Hepatocyte (in vitro differentiated cells): ENCODE measurements at places on chromosomes 4 and X.

GRCh38 chr4:78953769-78954666 lies 14.8 kb upstream of the PAQR3 start:
- peak; percentile 60 for DNase-seq

GRCh38 chr4:109547394-109547793 lies 12.7 kb upstream of the MCUB start:
- DNase-seq, result no peak

- DNase-seq, result no peak
Observed at GRCh38 chrX:26922278-26922677, 540.9 kb downstream of the PPP4R3C start.

- peak; percentile 97 for DNase-seq
Observed at GRCh38 chr4:76949276-76950051, at the start of gene SEPTIN11. TSS of gene SEPTIN11 (plus strand) at chr4:76949752. CDS start at chr4:76949904, 152 bp downstream.

DNA sequence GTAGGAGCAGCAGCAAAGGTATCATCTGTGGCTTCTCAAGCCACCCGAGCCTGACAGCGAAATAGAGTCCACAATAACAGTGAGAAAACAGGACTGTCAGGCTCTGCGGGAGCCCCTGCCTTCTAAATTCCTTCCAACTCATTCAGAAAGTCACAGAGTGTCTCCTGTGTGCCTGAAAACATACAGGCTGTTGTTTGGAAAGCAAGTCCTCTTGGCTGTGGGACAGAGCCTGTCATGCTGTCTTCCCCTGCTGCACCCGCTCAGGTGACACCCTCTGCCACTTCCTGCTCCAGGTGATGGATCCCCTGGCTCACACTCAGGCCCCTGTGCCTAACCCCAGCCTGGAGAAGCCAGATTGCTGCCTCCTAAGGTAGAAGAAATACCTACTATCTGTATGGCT lies 152.3 kb downstream of the RAB28 start:
- no peak for DNase-seq

DNA sequence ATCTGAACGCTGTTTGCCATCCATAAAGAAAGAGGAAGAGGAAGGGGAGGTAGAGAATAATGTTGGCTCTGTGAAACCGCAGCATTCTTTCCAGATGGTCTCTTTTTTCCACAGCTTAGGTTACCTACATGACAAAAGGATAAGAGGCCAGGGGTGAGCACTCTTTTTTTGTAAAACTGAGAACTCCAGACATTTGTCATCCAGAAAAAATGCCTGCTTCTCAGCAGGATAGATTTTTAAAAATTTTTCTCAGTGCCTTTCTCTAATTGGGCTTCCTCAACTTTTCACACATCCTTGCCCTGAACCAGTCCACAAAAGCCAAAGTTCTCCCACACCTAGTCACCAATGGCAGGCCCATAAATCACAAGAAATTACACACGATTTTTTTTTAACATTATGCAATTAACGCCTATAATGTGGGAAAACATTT lies 158.1 kb upstream of the TENM3 start:
- no peak for DNase-seq

- DNase-seq, result no peak
Observed at GRCh38 chrX:147174591-147174990, 360.0 kb upstream of the CXorf51A start.

DNA sequence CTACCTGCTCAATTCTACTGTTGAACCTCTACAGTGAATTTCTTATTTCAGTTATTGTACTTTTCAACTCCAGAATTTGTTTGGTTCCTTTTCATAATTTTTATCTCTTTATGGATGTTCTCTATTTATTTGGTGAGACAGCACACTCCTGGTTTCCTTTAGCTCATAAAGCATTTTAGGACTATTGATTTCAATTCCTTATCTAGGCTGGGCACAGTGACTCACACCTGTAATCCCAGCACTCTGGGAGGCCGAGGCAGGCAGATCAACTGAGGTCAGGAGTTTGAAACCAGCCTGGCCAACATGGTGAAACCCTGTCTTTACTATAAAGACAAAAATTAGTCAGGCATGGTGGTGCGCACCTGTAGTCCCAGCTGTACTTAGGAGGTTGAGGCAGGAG lies 57.7 kb downstream of the THOC2 start:
- DNase-seq, result no peak

DNA sequence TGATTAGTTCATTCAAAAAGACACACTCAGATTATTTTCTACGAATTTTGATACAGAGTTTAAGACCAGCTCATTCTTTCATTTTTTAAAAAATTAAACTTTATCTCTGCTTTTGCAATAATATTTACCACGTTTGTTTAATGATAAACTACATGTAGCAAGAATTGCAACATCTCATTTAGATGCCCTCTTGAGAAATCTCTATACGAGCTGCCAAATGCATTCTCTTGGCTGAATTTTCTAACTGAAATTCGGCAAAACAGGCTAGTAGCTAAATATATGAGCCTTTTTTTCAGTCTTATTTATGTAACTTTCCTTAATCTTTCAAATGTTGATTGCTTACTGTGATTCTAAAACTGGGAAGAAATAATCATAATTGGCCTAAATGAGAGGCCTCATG lies 2.1 kb upstream of the GC start:
- DNase-seq, result no peak

DNA sequence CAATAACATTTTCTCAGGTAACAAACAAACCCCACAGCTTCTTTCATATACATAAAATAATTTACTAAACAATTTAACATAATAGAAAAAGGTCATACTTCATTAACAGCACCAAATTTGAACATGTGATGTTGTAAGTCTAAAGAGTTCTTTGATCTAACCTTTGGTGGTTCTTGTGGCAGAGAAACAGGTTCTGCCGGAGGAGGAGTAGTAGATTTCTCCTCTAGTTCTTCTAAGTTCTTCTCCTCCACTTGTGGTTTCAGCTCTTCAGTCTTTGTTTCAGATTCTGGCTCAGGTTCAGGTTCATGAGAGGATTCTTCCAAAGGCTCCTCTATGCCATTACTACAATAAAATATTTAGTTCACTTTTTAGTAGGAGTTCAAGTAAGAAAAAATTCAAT lies 18.3 kb downstream of the G3BP2 start:
- no peak for DNase-seq

GRCh38 chr4:89316931-89317366 lies 9.3 kb upstream of the GPRIN3 start:
- no peak for DNase-seq

- DNase-seq, result no peak
Observed at GRCh38 chr4:176769514-176769913, 23.2 kb downstream of the VEGFC start.

DNA sequence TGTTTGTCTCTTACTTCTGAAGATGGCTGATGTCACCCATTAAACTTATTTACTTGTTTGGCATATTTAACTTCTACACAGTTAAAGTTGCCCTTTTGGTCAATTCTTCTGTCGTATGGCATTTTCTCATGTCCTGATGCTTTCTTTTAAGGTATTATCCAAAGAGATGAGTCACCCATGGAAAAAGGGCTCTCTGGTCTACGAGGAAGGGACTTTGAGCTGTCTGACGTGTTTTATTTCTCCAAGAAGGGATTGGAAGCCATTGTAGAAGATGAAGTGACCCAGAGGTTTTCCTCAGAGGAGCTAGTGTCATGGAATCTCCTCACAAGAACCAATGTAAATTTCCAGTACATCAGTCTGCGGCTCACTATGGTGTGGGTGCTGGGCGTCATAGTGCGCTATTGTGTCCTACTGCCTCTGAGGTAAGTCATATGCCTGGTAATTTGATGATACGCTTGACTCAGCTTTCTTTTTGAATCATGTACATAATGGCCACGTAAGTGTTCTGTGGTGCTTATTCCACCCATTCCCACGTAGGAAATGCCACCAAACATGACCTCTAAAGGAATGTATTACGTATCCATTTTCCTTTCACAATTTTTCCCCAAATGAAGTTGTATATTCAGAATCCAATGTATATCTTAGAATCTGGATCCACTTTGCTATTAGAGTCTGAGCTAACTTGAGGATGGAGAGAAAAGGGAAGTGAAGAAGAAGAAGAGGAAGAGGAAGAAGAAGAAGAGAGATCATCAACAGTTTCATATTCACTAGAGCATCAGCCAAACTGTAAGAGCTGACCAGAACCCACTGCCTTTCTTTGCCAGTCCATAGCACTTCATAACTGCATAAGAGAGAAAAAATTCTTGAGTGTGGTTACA lies 45.7 kb downstream of the GPAT3 start:
- peak; percentile 51 for DNase-seq

GRCh38 chrX:155061760-155062159 lies 9.2 kb downstream of the CMC4 start:
- no peak for DNase-seq

- no peak for DNase-seq
Observed at GRCh38 chrX:41178201-41178600, 93.0 kb downstream of the USP9X start.

DNA sequence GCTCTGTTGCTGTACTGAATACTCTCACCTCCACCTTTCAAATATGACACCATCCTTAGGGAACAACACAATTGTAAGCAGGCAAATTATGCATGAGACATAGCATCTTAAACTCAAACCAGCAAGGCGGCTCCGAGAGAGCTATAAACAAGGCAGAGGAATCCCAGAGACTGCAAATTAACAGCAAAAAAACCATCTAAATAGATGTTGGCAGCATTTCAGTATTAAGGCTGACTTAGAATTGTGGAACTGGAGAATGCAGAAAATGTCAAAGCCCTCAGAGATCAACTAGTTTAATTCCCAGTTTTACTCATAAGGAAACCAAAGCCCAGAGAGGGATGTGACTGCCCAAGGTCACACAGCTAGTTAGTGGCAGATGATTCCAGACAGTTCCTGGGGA lies 37.2 kb upstream of the SPANXC start:
- no peak for DNase-seq

GRCh38 chrX:143664302-143664701 lies 28.4 kb upstream of the SLITRK4 start:
- peak; percentile 42 for DNase-seq

- DNase-seq, result no peak
Observed at GRCh38 chr4:94446386-94446785, 5.4 kb upstream of the PDLIM5 start.

- DNase-seq, result no peak
Observed at GRCh38 chr4:112361181-112361791, 64.1 kb downstream of the ALPK1 start.

DNA sequence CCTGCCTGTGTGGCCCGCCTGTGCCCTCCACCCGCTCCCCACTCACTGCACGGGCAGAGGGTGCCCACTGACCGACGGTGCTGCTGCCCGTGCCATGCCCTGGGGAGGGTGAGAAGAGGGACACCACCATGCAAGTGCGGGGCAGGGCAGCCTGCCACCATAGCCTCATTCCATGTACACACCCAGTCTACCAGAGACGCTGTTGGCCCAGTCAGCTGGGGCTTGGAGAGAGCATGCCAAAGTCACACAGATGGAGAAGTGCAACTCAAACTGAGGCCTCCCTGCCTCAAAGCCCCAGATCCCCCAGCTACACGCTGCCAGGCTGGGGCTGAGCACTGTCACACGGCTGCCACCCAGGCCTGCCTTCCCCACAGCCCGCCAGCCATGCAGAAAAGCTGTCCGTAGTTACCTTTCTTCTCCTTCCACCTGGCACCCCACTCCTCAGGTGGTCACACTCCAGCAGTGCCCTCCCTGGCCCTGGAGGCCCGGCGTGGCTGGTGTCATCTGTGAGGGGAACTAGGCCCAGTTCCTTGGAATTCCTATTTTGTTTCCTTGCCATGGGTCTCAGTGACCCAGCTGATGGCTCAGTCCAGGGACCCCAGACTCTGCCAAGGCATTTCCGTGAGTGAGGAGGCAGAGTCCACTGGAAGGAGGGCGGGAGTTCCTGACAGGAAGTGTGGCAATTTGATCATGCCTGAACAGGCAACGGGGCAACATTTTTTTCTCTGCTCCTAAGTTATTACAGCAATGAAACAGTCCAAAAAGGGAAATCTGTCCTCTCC lies at the start of gene SLC2A9:
Gene SLC2A9 (minus strand): TSS at position 627 of the 782 bp plus-strand sequence. CDS start 68 bp downstream, at position 559.
- no peak for DNase-seq

DNA sequence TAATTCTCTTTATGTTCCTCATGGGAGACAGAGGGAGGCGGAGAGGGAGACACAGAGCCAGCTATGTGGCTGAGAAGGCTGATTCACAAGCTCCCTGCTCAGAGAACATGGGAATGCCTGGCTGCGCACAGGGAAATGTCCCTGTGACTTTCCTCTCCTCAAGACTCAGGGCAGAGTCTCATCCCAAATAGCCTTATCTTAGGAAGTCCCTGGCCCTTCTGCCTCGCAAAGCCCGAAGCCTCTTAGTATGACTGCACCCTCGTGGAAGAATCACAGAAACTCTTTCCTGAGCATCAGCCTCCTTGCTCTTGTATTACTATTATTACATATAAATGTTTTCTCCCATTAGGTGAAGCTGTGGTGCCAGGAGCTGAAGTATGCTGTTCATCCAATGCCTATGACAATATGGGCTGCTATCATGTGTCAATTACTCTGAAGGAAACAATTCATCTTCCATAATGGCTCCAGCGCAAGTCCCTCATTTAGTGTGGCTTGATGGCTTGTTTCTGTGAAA lies 230.5 kb downstream of the MGST2 start:
- DNase-seq, result no peak

- DNase-seq, result no peak
Observed at GRCh38 chr4:42781315-42781714, 111.2 kb upstream of the GRXCR1 start.

GRCh38 chr4:84952776-84953175 lies 13.7 kb downstream of the WDFY3 start:
- DNase-seq, result no peak

DNA sequence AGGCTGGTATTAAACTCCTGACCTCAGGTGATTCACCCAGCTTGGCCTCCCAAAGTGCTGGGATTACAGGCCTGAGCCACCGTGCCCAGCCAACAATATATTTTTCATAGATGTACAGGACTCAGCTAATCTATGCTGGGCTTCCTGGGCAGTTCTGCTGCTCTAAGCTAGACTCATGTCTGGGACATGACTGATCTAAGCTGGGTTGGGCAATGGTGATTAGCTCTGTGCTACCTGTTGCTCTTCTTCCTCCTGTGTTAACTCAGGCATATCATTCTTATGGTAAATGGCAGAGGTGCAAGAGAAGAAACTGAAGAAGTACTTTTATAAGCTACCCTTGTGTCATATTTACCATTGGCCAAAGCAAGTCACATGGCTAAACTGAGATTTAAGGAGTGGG lies 11.4 kb upstream of the SUPT20HL2 start:
- DNase-seq, result no peak

- no peak for DNase-seq
Observed at GRCh38 chr4:2366252-2367192, 51.9 kb downstream of the ZFYVE28 start.

GRCh38 chrX:152136312-152136711 lies 2.1 kb downstream of the MAGEA10 start:
- no peak for DNase-seq

DNA sequence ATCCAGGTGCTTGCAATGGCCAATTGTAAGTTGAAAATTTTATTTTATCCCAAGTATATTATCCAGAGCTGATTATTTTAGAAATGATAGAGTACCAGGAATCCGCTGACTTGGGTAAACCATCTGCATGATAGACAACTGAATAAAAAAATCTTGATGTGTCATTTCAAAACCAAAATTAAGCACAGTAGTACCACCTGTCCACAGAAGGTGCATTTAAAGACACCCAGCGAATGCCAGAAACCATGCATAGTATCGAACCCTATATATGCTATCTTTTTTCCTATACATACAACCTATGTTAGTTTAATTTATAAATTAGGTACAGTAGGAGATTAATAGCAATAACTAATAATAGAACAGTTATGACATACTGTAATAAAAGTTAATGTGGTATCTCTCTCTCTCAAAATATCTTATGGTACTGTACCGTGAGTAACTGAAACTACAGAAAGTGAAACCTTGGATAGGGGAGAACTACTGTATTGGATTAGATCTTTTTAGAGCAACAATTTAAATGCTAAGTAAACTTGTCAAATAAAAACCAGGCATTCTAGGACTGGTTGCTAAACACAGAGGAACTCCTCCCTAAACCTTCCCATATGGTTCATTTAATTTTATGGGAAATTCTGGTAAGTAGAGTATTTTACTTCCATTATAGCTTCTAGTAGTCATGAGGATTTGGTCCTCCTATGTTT lies 6.2 kb downstream of the NEIL3 start:
- DNase-seq, result no peak
